ENCODE measurements at places on chromosomes 11 and 22. TPM values are rescaled to one million over a fixed set of nuclear protein-coding genes. Genes with fewer than 3 reads are reported as not detected.

Gene IL17REL
- 0.04 TPM for total RNA-seq

Gene OR5AP2
- total RNA-seq: not detected

Gene LDHA
- 699 TPM for total RNA-seq

Gene BDNF
- total RNA-seq: 3.4 TPM

Gene TRIM64
- total RNA-seq: not detected

Gene E2F8
- 5.2 TPM for total RNA-seq

Gene SLC17A6
- total RNA-seq: not detected

Gene OR8D4
- 0.04 TPM for total RNA-seq

Gene MRGPRF
- total RNA-seq: not detected

Gene CCDC88B
- total RNA-seq: 1.6 TPM

Gene PRRG4
- 0.49 TPM for total RNA-seq

Gene CEND1
- total RNA-seq: 0.13 TPM

GRCh38 chr22:31075961-31076360, 5.2 kb upstream of the SMTN start:
- DNase-seq: no peak

- no peak for DNase-seq
These were observed 75.3 kb downstream of the APIP start for GRCh38 chr11:34840736-34841386.

- no peak for DNase-seq
These were observed 43.1 kb upstream of the PPARA start for GRCh38 chr22:46107089-46107664.

DNA sequence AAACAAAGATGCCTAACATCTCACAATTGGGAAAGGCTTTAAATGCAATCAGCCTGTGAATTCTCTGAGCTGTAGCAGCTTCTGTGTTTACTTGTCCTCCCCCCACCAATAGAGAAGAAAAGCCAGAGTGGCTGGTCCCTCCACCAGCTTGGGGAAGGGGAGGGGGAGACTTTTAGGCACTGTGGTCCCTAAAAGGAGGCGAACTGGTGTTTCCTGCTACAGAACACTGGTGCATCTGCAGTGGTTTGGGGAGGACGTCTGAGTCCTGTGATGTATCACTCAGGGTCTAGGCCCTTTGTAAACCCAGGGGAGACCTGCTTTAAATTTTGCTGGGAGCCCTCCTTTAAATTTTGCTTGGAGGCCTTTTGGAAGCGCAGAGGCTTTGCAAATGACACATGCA, 16.9 kb downstream of the TNRC6B start:
- DNase-seq: no peak

DNA sequence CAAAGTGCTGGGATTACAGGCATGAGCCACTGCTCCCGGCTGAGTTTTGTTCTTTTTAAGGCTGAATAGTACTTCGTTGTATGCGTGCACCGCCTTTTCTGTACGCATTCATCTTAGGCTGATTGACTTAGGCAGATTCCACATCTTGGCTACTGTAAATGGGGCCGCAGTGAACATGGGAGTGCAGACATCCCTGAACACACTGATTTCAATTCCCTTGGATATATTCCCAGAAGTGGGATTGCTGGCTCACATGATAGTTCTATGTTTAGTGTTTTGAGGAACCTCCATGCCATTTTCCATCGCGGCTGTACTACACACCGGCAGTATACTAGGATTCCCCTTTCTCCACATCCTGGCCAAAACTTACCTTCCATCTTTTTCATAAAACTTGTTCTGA, 10.4 kb upstream of the ZNF74 start:
- no peak for DNase-seq

DNA sequence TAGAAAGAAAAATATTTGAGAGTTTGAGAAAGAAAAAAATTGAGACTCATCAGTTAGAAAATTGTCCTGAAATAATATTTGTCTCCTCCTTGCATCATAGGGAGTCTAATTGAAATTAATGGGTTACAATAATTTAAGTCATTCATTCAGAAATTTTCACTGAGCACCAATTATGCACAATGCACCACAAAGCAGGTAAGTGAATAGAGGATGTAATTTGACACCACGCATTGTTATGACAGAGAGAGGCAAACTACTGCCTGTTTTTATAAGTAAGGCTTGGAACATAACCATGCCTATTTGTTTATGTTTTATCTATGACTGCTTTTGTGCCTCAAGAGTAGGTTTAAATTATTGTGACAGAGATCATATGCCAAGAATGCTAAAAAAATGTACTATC, 537.9 kb upstream of the FAT3 start:
- DNase-seq: no peak

DNA sequence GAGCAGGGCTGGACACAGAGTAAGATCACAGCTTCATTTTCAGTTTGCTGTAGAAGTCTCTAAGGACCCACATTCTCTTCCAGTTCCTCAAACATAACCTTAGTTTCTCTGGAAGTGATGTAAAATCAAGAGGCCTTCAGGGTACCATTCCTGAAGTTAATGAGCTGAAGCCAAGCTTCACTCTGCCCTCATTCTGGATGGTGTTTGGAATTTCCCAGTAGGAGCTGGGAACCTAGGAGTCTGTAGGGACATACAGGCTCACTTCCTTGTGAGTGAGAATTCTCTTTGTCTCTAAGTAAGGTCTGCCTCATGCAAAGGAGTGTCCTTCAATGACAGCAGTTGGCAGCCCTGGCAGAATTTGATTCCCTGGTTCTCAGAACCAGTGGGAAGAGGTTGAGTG, 142.4 kb upstream of the NARS2 start:
- DNase-seq: no peak

GRCh38 chr11:94018721-94019120, 2.4 kb upstream of the HEPHL1 start:
- DNase-seq: no peak

DNA sequence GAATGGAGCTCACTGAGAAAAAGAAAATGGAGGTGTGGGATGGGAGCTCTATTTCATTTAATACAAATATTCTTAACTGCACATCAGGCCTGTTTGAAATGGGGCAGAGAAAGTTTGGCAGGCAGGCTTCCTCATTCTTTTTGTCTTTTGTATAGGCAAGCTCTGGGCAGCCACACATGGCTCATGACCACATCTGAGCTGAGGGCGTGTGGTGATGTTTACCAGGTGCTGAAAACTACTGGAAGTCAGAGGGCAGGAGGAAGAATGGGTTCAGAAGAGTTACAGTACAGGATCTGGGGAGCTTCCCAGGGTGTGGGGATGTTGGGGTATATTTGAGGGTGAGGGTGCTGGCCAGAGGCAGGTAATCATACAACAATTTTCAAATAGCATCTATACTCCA, 66.3 kb upstream of the NAV2 start:
- no peak for DNase-seq

DNA sequence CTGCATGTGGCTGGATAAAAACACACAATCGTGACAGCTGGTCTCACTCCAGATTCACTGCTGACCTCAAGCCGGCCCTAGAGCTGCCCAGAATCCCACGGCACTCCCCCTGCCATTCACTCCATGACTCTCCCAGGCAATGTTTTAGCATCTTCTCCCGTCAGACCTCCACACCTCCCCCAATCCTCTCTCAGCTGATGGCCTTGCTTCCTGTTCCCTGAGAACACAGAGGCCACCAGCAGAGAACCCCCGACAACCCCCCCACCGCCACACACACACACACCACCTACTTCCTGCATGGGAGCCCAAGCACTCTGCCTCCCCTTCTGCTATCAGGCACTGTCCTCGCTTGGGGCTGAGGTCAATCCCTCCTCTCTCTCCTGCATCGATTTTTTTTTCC, 9.3 kb downstream of the TNKS1BP1 start:
- no peak for DNase-seq

- DNase-seq: no peak
These were observed 5.6 kb upstream of the GTSE1 start for GRCh38 chr22:46290843-46291785.

DNA sequence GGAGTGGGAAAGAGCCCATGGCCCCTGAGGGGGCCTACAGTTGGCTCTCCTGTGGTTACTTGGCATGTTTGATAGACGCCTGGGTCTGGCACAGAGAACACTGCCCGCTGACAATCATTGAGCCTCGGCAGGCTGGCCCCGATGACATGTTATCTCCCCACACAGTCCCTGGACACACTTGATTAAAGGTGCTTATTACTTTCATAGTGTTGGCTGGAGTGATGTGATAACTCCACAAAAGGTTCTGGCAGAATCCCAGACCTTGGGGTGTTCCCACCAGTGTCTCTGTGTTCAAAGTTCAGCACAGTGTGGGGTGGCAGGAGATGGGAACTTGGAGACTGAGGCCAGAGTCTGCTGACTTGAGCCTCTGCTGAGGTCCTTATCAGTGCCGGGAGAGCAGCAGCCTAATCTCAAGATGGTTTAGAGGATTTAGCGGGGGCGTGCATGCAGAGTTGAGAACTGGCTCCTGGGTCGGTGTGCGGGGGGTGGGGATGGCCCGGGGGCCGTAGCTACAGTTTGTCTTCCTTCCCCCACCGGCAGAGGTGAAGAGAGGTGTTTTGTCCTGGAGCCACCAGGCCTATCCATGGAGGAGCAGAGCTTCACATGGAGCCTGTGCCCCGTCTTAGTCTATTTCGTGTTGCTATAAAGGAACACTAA, 22.5 kb downstream of the PARVB start:
- DNase-seq: no peak

- no peak for DNase-seq
These were observed 609.5 kb downstream of the BRD1 start for GRCh38 chr22:49218142-49218541.

DNA sequence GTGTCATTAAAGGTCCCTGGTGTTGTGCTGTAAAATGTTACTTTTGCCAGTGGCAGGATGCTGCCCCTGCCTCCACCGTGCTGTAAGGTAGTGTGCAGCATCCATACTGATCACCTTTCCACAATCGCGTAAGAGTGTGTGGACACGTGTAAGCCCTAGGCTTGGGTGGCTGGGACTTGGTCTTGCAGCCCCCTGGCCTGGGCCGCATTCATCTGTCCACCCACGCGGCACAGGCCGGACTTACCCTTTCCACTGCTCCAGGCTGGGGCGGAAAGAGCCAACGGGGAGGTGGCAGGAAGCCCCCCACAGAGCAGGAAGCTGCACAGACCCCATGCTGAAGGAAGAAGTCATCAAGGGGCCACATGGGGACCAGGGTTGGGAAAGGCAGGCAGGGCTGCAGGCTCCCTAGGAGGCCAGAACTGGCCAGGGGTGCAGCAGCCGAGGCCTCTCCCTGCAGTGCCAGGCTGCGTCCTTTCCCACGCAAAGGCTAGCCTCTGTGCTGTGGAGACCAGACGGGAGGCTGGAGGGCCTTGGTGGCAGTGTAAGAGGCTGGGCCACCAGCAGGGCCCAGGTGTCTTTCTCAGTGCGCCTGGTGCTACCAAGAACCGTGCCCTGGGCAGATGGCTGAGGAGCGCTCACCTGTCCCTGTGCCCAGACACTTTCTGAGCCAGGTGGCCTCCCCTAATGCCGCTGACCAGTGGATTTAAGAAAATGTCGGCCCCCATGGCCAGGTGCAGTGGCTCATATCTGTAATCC, 11.7 kb upstream of the TMEM191C start:
- no peak for DNase-seq

DNA sequence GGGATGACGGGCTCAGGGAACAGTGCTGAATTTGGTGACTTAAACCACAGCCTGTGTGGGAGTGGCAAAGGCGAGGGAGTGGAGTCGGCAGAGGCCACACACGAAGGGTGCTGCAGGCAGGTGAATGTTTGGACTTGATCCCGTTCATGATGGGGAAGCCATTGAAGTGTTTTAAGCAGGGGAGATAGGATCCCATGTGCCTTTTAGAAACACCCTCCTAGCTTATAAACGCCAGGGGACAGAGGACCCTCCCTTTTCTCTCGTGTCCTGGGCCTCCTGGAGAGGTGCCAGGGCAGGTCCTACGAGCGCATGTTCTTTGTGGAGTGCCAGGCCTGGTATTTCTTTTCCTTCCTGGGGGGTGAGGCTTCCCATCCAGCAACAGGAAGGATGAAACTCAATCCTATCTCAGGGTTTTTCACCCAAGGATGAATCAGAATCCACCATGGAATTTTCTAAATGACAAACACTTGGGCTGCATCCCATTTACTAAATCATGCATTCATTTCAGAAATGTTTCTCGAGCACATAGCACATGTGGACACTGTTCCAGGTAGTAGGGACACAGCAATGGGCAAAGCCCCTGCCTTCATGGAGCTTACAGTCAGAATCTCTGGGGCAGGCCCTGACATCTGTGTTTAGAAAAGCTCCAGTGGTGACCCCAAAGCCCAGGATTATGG, 59.6 kb downstream of the CHRDL2 start:
- no peak for DNase-seq

All from pulmonary artery endothelial cell (primary cell).